Smooth muscle cell of the coronary artery (primary cell): ENCODE measurements at places on chromosomes 6 and 20. TPM values are rescaled to one million over a fixed set of nuclear protein-coding genes. Genes with fewer than 3 reads are reported as not detected.

LY6G6D gene
- not detected in 2 replicates for total RNA-seq

DST gene
- 151 and 269 TPM in 2 replicates for total RNA-seq

RUNX2 gene
- total RNA-seq = 0.70 and 2.1 TPM in 2 replicates

GNAS-AS1 gene
- total RNA-seq = 0.35 and 1.1 TPM in 2 replicates

COL9A3 gene
- 0.30 TPM in 1 of 2 replicates, not detected in the other for total RNA-seq

SIRPD gene
- not detected in 2 replicates for total RNA-seq
